NCI-H69 (cell line): ENCODE measurements at places on chromosomes 2 and 18.

GRCh38 chr2:25089605-25090315 lies 47.9 kb downstream of the EFR3B start:
- DNase-seq, result no peak

GRCh38 chr18:36349552-36349951 lies 52.0 kb downstream of the FHOD3 start:
- no peak for DNase-seq

GRCh38 chr18:48777026-48777743 lies 173.6 kb downstream of the SMAD7 start:
- peak; percentile 83 for DNase-seq

DNA sequence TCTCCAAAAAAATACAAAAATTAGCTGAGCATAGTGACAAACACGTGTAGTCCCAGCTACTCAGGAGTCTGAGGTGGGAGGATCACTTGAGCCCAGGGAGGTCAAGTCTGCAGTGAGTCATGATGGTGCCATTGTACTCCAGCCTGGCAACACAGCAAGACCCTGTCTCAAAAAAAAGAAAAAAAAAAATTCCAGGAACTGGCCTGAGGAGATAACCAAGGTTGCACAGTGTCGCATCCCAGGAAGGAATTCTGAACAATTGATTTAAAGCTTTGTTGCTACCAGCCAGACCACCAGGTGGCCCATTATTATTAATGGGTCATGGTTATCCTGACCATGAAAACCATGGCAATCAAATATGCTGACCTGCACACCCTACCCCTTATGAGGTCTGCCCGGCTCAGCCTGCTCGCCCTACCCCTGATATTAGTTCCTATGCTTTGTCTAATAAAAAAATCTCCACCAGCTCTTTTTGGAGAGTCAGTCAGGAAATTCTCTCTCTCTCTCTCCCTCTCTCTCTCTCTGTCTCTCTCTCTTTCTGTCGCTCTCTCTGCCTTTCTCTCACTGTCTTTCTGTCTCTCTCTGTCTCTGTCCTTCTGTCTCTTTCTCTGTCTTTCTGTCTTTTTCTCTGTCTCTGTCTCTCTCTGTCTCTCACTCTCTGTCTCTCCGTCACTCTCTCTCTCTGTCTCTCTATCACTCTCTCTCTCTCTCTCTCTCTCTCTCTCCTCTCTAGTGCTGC lies 73.7 kb downstream of the NCAPH start:
- peak; percentile 35 for DNase-seq

GRCh38 chr2:5539282-5540165 lies 152.7 kb upstream of the SOX11 start:
- DNase-seq, result peak; percentile 52

- no peak for DNase-seq
Measured at GRCh38 chr2:145085612-145086011, 565.7 kb upstream of the ZEB2 start.

- peak; percentile 68 for DNase-seq
Measured at GRCh38 chr2:110115291-110116032, at the start of gene MALL. MALL (minus strand) TSS chr2:110115822; CDS start chr2:110115792, 30 bp downstream.

GRCh38 chr2:59774821-59775433 lies 778.5 kb downstream of the BCL11A start:
- DNase-seq, result no peak

DNA sequence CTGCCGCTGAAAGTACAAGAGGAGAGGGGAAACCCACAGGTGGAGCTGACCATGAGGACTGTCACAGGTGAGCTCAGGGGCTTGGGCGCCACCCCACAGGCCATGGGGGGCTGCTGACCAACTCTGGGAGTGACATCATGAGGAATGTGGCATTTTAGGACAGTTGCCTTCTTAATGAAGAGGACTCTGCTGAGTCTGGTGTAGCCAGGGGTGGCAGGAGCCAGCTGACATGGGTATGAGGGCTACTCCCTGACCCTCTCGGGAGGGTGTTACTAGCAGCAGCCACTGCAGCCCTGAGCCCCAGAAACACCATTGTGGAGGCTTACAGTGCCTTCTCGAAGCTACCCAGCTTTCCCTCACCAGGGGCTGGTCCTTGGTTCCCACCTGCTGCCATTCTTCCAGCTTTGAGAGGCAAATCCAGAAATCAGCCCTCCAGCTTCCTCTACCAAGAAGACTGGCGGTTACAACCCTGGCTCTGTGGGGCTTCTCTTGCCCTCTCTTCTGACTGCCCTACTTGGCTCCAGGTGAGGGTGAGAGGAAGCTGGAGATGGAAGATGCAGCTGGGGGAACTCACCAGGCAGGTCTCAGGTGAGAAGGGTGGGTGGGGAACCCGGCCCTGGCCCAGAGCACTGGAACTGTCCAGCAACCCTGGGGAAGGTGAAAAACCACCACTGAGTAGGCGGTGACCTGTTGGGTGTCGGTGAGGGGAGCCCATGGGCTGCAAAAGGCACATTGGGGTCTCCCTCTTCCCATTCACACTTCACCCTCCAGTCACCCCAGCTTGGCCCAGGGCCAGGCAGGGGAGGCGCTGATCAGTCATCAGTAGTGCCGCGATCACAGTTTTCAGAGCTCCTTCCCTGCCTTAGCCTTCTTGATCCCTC lies 98.5 kb downstream of the MCFD2 start:
- DNase-seq, result no peak

GRCh38 chr2:75087736-75088135 lies 111.6 kb downstream of the TACR1 start:
- no peak for DNase-seq

- no peak for DNase-seq
Measured at GRCh38 chr18:47791461-47791985, 138.9 kb downstream of the SMAD2 start.

DNA sequence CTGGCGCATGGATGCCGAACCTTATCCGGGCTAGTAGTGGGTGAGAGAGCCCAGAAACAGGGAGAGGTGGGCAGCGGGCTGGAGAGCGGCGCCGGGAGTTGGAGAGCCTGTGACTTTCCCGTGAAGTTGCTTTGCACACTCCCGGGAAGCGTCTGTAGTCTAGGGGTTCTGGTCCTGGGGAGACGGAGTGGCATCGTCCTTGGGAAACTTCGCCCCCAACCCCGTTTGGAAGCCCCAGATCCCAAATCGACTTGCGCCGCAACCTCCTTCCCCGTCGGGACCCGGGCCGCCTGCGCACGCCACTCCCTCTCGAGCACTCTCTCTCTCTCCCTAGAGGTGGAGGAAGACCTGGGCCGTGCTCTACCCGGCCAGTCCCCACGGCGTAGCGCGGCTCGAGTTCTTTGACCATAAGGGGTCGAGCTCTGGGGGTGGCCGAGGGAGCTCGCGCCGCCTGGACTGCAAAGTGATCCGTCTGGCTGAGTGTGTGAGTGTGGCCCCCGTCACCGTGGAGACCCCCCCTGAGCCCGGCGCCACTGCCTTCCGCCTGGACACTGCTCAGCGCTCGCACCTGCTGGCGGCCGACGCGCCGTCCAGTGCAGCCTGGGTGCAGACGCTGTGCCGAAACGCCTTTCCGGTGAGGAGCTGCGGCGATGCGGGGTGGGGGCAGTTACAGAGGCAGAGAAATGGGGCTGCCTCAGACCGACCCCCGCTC lies 456 bp downstream of the DOK1 start:
- DNase-seq, result peak; percentile 54
